Posterior cingulate gyrus (tissue), 11 donors: ENCODE measurements at places on chromosomes 11 and 22.

- no peak for DNase-seq
Measured at GRCh38 chr11:33389635-33390034, 132.5 kb downstream of the HIPK3 start.

DNA sequence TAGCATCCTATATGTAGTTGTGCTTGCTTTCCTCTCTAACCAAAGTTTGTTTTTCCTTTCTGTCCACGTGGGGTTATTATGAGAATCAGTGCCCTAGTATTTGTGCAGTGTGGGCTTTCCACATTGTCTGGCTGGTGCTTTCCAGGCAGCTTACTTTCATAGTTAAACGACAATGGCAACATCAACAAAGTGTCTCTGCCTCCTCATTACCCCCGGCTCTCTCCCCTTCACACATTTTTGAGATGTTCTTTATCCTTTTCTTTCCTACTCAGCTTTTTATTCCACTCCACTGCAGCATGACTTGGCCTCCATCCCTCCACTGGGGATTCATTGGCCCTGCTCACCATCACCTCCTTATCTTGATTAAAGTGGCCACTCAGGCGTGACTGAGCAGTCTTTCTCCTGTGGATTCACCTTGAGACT lies 19.1 kb downstream of the SPECC1L start:
- DNase-seq: no peak

DNA sequence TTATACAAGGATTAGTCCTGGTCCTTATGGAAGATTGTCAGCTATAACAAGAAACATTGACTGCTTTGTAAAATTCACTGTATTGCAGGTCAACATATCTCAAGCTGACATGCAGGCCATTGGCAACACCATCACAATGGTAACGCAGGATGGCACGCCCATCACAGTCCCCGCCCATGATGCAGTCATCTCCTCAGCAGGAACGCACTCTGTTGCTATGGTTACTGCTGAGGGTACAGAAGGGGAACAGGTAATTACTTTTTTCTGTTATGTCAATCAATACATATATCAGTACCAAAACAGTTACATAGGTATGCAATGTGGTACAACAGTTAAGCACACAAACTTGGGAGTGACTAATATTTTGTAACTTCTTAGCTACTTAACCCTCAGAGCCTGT lies 55.3 kb downstream of the ZNF143 start:
- DNase-seq: no peak

GRCh38 chr11:16935518-16936302 lies 78.5 kb downstream of the PLEKHA7 start:
- DNase-seq: no peak

GRCh38 chr22:22207845-22208564 lies 36.6 kb upstream of the VPREB1 start:
- peak; percentile 40 for DNase-seq
